ENCODE measurements at places on chromosomes 1 and 21.

- DNase-seq = no peak
These were observed 90.8 kb downstream of the PLXNA2 start for GRCh38 chr1:208153386-208153785.

GRCh38 chr1:39485046-39485803 is 6.2 kb upstream of the BMP8A start:
- DNase-seq = no peak

- no peak for DNase-seq
These were observed 118.4 kb downstream of the HIVEP3 start for GRCh38 chr1:41800311-41800829.

- peak; percentile 76 for DNase-seq
These were observed 119.0 kb downstream of the ROR1 start for GRCh38 chr1:63892632-63893395.

- DNase-seq = no peak
These were observed 644.2 kb downstream of the PTPRU start for GRCh38 chr1:29880556-29880955.

- no peak for DNase-seq
These were observed 53.8 kb downstream of the PLPP3 start for GRCh38 chr1:56525489-56526041.

DNA sequence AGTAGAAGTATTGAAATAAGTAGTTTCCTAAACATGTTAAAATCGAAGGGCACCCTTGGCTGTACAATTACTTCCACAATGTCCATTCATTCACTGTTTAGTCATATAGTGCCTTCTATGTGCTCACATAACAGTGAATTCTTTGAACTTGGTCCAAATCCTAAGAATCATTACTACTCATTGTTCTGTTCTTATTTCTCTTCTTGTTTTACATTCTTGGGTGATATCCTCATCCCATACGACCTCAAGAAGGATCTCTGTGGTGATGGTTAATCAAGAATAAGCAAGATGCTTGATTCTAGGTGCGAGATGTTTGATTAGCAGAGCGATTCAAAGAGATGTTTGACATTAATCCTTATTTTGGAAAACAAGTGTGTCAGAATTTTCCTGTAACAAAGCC is 667.4 kb upstream of the ZP4 start:
- DNase-seq = no peak

DNA sequence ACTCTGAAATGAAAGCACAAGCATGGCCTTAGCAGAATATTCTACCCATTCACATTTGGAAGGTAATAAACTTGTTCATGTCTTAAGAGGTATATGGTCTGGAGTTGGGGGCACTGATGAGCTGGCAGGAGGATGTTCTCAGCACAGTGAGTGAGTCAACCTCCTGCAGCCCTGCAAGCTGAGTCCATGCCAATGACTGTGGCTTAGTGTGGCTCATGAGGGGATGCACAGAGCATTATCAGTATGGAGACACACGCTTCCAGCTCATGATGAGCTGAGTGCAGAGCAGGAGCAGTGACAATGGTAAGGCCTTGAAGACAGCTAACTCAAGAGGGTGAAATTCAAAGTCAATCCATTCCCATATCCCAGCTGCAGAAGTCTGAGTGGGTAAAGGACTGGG is 102.3 kb downstream of the TNFSF18 start:
- DNase-seq = no peak

GRCh38 chr1:17167041-17167785 is 37.7 kb upstream of the PADI1 start:
- DNase-seq = no peak

GRCh38 chr1:30842697-30843354 is 65.7 kb downstream of the SDC3 start:
- peak; percentile 63 for DNase-seq

DNA sequence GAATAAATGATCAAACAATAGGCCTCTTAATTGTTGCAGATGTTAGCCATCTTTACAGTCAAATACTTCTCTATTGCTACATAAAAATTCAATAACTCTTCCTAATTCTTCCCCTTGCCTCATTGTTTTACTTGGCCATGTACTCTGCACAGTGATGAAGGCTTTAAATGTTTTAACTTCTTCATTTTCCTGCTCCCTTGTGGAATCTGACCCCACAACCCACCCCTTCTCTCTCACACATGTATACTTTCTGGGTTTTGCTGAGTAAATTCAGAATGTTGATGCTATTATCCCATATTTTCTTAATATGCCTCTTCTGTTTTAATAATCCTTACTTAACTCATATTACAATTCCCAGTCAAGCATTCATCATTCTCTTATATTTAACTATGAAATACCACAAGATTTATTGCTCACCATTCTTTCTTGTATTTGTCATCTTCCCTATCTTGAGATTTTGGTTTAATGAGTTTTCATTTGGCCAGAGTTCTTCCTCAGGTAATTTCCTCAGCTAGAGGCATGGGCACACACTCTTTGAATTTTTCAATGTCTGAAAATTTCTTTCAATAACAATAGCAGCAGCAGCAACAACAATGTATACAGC is 327.8 kb upstream of the USP24 start:
- DNase-seq = no peak

- DNase-seq = no peak
These were observed 28.3 kb upstream of the LY9 start for GRCh38 chr1:160767395-160768294.

DNA sequence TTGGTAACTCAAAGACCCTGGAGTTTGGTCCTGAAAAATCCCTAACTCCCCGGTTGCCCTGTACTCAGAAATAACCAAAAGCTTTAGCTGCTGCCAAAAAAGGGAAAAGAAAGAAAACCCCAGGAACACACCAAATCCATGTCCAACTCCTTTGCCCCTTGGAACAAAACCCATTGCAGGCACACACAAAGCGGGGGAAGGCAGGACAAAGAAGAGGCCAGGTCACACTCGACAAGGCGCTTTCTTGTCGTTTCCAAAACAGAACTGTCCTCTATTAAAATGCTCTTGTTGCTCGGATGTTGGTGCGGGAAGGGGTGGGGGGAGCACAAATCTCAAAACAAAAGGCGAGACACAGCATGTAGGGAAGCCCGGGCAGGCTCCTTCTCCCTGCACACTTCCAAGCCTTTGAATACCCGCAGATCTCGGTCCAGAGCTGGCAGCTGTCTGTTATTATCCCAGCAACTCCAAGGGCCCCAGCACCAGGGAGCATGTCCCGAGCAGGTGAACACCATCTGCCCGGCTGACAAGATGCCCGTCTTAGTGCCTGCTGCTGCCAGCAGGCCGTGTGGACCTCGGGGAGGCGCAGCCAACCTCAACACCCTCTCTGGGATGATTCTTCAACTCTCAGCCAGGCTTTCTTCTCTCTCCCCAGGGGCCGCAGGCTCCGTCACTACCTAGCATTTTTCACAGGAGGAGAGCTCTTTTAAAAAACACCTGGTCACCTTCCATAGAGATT is 96.4 kb downstream of the SSBP3 start:
- DNase-seq = no peak
